ENCODE measurements at places on chromosomes 5 and 9. TPM values are rescaled to one million over a fixed set of nuclear protein-coding genes. Genes with fewer than 3 reads are reported as not detected.

Gene RUFY1
- total RNA-seq: 40.6 TPM

Gene BHMT
- not detected for total RNA-seq

DNA sequence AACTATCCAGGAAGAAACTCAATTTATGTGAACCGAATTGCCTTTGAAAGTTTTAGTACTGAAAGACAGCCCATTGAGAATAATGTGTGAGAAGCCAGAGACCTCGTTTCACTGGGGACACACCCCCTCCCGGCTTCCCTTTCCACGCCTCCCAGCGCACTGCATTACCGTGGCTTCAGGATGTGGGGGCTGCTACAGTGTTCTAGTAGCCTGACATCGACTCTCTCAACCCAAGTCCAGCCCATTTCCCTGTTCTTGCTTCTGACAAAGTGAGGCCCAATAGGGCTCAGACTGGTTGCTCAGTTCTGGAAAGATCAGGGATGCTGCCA is 3.5 kb downstream of the PAX5 start:
- DNase-seq: no peak
- peaks cover 86% of the 10 kb centered on the region for H3K27me3 ChIP-seq
- H3K27ac ChIP-seq: no peak overlapping the region
- H3K36me3 ChIP-seq: peaks cover 1% of the 10 kb centered on the region
- no peak overlapping the region for H3K4me3 ChIP-seq

DNA sequence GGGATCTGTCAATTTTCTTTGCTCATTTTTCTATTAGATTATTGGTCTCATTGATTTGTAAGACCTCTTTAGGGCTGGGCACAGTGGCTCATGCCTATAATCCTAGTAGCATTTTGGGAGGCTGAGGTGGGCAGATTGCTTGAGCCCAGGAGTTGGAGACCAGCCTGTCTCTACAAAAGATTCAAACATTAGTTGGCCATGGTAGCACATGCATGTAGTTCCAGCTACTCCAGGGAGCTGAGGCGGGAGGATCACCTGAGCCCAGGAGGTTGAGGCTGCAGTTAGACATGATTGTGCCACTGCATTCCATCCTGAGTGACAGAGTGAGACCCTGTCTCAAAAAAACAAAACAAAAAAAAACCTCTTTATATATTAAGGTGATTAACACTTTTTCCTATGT is 6.4 kb upstream of the SHROOM1 start:
- H3K27ac ChIP-seq: no peak overlapping the region
- H3K4me1 ChIP-seq: no peaks in the 10 kb centered on the region
- H3K27me3 ChIP-seq: peaks cover 10% of the 10 kb centered on the region
- H3K4me3 ChIP-seq: no peak overlapping the region
- H3K36me3 ChIP-seq: no peaks in the 10 kb centered on the region

- DNase-seq: no peak
- H3K27ac ChIP-seq: no peak overlapping the region
- H3K27me3 ChIP-seq: no peaks in the 10 kb centered on the region
- H3K36me3 ChIP-seq: no peaks in the 10 kb centered on the region
- H3K4me3 ChIP-seq: no peak overlapping the region
Observed at GRCh38 chr5:97554977-97555643, 372.1 kb upstream of the RIOK2 start.

GRCh38 chr9:30851600-30851999 is 1532.8 kb upstream of the ACO1 start:
- no peaks in the 10 kb centered on the region for H3K27me3 ChIP-seq
- no peak overlapping the region for H3K27ac ChIP-seq
- DNase-seq: no peak
- H3K4me3 ChIP-seq: no peak overlapping the region

Gene FAF2
- 43.9 TPM for total RNA-seq

Gene PCDHB7
- total RNA-seq: not detected

Gene DMRTA1
- not detected for total RNA-seq

DNA sequence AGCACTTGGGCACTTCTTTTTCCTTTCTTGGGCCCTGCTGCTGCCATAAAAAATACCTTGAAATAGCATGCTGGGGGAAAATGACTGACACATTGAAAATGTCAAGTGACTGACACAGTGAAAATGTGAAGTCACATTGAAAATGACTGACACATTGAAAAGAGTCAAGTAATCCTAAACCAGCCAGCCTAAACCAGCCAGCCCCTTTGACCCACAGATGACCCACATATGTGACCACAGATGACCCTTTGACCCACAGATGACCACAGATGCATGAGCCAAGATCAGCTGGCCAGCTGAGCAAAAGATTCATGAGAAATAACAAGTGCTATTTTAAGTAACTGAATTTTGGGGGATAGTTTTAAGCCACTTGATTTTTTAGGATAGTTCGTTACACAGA is 97.8 kb upstream of the SLC28A3 start:
- H3K27me3 ChIP-seq: no peaks in the 10 kb centered on the region
- no peak overlapping the region for H3K4me3 ChIP-seq
- no peak for DNase-seq
- H3K36me3 ChIP-seq: no peaks in the 10 kb centered on the region
- no peak overlapping the region for H3K27ac ChIP-seq

Gene MCTP1
- total RNA-seq: not detected

DNA sequence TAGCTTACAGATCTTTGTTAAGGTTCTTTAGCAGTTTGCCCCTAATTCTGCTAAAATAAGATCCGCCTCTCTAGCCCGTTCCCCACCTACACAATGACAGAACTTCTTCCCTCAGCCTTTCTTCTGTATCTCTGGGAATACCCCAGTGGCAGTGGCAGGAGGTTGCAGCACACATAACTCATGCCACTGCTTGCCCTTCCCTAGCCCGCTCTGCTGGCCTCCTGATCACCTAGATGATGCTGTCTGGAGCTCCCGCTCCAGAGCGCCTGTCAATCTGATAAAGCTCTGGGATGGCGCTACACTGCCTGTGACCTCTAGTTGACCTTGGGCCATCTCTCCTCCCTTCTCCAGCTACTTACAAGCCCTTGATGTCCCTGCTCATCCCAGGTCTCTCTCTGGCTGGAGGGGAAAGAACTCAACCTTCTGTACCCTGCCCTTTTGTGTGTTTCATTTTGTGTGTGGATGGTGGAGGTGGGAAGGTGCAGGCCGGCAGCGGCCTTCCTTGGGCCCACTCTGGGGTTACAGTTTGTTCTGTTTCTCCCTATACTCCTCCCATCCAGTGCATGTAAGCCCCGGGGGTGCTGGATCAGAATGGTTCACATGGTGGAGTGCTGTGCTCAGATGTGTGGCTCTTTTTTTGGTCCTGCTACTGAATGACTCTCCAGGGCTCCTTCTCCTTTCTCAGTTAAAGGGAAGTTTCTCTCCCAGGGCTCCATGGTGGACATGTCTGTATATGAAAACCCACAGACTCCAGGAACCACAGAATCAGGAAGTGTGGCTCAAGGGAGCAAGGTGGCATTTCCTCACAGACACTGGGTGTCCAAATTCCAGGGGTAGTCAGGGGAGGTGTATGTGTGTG is 29.1 kb downstream of the MTX3 start:
- no peaks in the 10 kb centered on the region for H3K36me3 ChIP-seq
- H3K4me1 ChIP-seq: peaks cover 25% of the 10 kb centered on the region
- H3K27me3 ChIP-seq: peaks cover under 1% of the 10 kb centered on the region
- peak overlapping the region; percentile 90 for H3K27ac ChIP-seq
- no peak for DNase-seq
- H3K4me3 ChIP-seq: no peak overlapping the region

DNA sequence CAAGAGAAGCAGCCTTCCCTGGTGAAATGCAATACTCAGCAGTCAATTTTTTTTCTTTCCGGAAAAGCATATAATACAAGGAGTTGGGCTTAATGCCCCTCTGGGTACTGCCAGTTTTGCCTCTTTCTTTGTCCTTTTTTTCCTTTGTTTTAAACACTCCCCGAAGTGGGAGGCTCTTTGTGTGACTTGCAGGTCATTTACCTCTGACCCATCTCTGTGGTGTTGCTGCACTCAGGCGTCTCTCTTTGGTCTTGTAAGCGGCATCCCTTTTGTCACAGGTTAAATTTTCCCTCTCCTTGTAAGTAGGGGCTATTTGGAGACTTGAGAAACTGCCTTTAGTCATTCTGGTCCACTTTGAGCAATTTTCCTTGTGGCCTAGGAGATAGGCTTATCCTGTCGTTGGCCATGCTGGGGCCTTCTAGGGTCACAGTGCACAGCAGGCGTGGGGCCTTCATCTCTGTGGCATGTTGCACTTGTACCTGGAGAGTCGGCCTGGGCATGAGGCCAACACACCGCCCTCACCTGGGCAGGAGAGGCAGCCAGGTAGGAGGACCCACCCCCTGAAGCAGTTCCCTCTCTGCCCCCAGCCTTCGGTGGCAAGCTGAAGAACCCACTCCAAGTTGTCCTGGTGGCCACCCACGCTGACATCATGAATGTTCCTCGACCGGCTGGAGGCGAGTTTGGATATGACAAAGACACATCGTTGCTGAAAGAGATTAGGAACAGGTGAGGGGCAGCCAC is 27.7 kb upstream of the CTSL start:
- no peak overlapping the region for H3K27ac ChIP-seq
- no peak overlapping the region for H3K4me3 ChIP-seq
- H3K36me3 ChIP-seq: no peaks in the 10 kb centered on the region
- peaks cover 2% of the 10 kb centered on the region for H3K4me1 ChIP-seq

- H3K4me3 ChIP-seq: no peak overlapping the region
- H3K27ac ChIP-seq: no peak overlapping the region
- DNase-seq: no peak
- H3K4me1 ChIP-seq: no peaks in the 10 kb centered on the region
- H3K27me3 ChIP-seq: no peaks in the 10 kb centered on the region
Observed at GRCh38 chr5:149765932-149766331, 35.8 kb downstream of the PPARGC1B start.

Gene C5orf58
- total RNA-seq: not detected

DNA sequence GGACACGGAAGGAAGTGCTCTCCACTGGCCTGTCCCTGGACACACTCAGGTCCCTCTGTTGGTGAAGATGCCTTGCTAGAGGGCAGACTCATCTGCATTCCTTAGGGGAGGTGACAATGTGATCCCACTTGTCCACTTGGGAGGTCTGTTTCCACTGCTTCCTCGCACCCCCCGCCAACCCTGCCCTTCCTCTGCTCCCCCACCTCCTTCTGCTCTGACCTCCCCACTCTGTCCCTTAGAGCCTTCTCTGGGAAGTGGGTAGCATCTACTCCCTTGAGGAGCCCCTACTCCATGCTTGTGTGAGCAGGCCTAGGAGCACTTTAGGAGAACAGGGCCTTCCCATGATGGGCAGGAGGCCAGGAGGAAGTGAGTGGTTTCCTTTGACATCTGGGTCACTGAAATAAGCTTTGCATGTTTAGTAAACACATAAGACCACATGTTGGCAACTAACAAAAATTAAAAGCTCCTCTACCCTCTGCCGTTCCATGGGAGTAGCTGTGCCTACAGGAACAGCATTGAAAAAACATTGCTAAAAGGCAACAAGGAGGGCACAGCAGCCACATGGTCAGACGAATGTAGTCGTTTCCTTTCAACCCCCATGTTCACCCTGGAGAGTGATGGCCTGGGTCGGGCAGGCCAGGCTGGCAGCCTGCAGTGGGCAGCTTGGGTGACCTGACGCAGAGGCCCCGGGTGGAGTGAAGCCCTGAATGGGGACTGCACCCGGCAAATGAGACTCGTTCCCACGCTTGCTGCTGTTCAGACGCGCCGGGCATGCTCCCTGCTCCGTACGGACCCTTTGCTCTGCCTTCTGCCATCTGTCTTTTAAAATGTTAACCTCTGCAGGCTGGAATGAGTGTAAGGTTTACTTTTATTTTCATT is 634.0 kb downstream of the IRX1 start:
- H3K27ac ChIP-seq: no peak overlapping the region
- no peak overlapping the region for H3K4me3 ChIP-seq
- no peaks in the 10 kb centered on the region for H3K27me3 ChIP-seq
- no peaks in the 10 kb centered on the region for H3K36me3 ChIP-seq
- DNase-seq: no peak
- no peaks in the 10 kb centered on the region for H3K4me1 ChIP-seq

- no peak overlapping the region for H3K27ac ChIP-seq
- no peaks in the 10 kb centered on the region for H3K36me3 ChIP-seq
- H3K27me3 ChIP-seq: peaks cover 23% of the 10 kb centered on the region
- H3K4me1 ChIP-seq: peaks cover 7% of the 10 kb centered on the region
- no peak overlapping the region for H3K4me3 ChIP-seq
Observed at GRCh38 chr5:148735301-148735835, 81.0 kb upstream of the HTR4 start.

Gene AQP3
- 3.2 TPM for total RNA-seq

DNA sequence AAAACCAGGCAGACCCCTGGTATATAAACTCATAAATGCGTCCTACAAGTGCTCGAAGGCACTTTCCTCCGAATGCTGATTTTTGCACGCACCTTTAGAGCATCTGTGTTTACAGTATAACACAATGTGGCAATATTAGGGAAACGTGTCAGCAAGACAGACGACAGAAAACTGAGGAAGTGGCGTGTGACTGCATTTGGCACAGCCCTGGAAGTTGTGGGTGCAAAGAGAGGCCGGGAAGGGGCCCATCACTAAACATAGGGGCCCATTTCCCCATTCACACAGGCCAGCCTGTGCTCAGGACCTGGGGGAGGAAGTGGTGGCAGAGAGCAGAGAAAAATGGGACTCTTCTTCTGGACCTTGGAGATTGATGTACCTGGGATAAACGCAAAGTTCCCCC is 48.2 kb downstream of the RASGEF1C start:
- H3K36me3 ChIP-seq: no peaks in the 10 kb centered on the region
- peaks cover 8% of the 10 kb centered on the region for H3K27me3 ChIP-seq
- no peaks in the 10 kb centered on the region for H3K4me1 ChIP-seq
- no peak overlapping the region for H3K27ac ChIP-seq

DNA sequence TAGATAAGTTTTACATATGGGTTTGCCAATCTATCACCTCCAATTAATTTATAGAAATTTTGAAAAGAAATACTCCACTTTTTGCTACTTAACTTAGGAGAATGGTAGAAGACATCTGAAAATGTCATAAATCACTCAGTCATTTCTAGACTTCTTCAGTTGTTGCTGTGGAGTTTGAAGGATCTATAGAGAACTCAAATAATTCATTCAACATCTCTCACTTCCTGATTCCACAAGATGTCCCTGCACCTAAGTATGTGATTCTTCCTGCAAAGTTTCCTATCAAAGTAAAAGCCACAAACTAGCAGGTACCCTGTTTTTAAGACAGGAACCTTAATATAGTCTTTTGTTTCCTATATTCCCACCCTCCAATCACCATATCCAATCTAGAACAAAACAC is 297.1 kb upstream of the ATP10B start:
- no peak overlapping the region for H3K4me3 ChIP-seq
- H3K27ac ChIP-seq: no peak overlapping the region
- no peak for DNase-seq

DNA sequence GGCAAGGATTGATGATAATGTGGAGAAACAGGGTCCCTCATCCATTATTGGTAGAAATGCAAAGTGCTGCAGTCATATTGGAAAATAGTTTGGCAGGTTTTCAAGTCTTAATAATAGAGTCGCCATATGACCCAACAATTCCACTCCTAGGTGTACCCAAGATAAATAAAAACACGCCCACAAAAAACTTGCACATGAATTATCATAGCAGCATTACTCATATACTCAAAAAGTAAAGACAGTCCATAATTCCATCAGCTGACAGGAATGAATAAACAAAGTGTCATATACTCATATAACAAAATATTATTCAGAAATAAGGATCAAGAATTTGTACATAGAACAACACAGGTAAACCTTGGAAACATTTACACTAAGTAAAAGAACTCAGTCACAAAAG is 242.9 kb upstream of the FTMT start:
- DNase-seq: no peak
- H3K4me3 ChIP-seq: no peak overlapping the region
- no peak overlapping the region for H3K27ac ChIP-seq
- no peaks in the 10 kb centered on the region for H3K4me1 ChIP-seq
- H3K36me3 ChIP-seq: no peaks in the 10 kb centered on the region

All from activated CD4-positive, alpha-beta T cell treated with anti-CD3 and anti-CD28 coated beads, Interleukin-2, amount 10 ng/mL, durations not matched to agents 24 days and 14 days (primary cell).